Stimulated activated memory B cell treated with anti-CD40 and anti-IgM and Interleukin-4, amounts not matched to agents 10 μg/mL and 1 μg/mL and 100 μg/mL, for 72 hours (primary cell): ENCODE measurements at places on chromosomes 7 and 10.

DNA sequence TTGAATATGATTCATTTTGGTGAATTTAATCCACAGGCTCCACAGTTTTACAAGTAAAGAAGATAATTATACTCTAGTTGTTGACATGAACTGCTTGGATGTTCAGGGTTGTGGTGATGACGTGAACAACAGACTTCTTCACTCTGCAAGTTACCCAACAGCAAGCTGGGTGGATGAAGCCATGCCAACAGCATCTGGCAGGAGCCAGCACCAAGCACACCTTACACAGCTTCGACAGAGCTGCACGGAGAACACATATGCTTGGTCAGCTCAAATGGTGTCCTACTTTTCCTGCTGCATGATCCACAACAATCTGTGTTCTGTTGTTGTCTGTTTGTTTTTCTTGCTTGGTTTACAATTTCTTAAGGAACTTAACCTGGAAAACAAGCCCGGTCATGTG is 9.8 kb downstream of the NOD1 start:
- ATAC-seq = no peak

GRCh38 chr10:128295003-128295402 is 168.8 kb upstream of the MKI67 start:
- no peak for ATAC-seq

DNA sequence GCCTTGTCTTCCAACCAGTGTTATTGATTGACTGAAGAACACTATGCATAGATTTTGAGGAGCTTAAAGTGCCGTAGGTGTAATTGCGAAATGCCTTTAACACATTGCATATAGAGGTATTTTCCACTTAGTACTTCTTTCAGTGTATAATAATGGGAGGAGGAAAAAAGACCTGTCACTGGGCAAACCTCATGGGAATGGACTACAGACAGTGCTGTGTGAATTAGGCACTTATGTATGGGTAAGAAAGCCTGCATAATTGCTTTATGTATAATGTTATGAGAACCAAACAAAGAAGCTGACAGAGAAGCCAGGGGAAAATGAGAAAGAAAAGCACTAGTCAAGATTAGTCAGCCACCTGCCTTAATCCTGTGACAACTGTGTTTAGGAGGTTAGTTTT is 12.4 kb upstream of the SCRN1 start:
- ATAC-seq = no peak

DNA sequence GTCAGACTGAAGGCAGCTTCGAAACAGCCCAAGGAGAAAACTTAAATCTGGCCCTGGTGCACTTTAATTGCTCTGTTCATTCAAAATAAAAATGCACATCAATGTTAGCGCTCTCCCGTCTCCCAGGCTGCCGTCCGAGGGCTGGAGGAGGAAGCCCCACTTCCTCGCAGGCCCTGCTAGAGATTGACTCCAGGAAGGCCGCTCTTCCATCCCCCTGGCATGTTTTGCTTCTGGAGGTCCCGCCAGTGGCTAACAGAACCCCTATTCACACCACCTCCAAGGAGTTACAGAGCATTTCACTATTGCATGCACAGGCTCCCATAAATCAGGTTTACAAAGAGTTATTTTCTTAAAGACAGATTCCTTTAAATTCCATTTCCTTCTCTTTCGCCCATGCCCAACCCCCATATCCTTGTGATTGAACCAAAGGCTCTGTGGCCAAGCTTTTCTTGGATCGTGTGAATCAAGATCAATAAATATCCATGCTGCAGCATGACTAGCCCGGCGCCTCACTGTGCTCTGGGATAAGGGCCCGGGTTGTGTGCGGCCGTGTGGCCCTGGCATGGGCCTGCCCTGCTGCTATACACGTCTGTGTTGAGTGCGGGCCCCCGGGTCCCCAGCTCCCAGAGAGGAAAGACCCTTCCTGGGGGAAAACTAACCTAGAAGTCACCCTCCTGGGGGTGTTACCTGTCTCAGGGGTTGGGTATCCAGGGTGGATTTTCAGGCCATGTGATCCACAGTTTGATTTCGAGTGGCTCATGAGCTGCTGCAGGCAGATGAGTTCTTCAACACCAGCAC is 118.7 kb upstream of the GDF10 start:
- no peak for ATAC-seq

DNA sequence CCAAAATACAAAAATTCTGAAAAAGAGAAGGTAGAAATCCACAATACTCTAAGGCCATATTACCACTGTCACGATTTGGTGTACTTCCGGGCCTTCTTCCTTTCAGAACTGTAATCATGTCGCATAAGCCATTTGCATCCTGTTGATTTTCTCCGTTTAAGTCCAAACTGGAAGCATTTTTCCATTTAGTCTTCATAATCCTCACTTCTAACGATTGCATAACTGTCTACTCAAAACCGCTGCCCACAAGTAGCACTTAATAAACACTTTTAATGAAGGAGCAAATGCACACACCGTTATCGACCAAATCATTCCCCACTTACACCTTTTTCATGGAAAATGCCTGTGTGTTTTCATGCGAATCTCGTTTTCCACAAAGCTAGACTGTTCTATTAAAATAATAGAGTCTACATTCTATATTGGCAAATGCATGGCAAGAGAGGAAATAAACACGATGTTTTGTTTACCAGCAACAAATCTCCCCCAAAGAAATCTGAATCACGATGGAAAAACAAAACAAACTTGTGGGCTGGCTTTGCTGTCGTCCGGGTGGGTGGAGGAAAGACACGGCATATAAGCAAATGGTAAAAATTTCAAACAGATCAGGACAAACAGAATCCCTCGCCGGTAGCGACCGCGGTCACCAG is 1.0 kb downstream of the ATE1 start:
- no peak for ATAC-seq

GRCh38 chr7:120740348-120740747 is 117.6 kb downstream of the TSPAN12 start:
- ATAC-seq = no peak

- ATAC-seq = peak; percentile 48
Measured at GRCh38 chr7:26688936-26689506, 175.4 kb downstream of the SKAP2 start.

DNA sequence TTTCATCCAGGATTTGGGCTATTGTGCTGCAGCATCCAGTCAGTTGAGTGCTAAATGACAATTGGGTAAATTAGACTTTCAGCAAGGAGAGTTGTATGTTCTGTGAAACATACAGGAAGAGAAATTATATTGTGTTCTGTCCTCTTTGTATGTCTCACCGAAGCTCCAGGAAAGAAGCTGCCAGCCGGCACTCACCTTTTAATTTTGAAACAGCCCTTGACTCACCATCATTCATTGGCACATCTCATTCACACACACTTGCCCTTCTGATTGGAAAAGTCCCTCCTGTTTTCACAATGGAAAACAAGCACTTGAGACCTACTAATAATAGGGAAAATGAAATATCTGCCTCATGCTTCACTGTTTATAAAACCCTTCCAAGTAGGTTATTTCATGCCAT is 495.6 kb downstream of the RPS24 start:
- no peak for ATAC-seq

DNA sequence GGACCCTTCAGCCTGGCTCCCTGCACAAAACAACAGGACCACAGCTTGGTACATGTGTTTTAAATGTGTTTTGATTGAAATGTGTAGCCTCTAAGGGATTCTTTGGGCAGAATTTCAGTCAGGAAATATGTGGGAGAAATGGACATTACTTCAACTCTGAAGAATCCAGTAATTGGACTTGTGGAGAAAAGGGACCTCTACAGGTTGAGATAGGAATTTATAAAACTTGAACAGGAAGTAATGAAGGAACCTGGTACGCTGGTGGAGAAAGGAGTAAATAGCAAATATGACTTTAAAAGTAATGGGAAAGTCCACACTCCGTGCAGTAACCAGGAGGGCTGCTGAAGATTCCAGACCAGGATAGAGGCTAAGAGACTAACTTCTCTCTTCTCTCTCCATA is 220.5 kb downstream of the LHFPL3 start:
- no peak for ATAC-seq

DNA sequence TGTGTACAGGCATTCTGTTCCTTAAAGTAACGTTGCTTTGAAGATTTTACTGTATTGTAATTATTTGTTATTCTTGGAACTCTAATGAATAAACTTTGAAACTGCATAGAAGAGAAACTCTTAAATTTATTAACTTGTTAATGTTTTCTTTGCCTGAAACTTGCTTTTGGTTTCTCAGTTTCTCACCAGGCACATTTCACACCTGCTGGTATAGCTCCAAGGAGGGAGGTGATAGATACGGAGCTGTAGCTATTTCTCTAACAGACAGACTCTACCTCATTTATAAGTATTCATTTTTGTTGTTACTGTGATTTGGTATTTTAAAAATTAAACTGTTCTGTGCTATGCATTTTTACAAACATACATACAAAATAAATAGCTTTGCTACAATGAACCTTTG is 32.7 kb downstream of the R3HCC1L start:
- ATAC-seq = no peak

DNA sequence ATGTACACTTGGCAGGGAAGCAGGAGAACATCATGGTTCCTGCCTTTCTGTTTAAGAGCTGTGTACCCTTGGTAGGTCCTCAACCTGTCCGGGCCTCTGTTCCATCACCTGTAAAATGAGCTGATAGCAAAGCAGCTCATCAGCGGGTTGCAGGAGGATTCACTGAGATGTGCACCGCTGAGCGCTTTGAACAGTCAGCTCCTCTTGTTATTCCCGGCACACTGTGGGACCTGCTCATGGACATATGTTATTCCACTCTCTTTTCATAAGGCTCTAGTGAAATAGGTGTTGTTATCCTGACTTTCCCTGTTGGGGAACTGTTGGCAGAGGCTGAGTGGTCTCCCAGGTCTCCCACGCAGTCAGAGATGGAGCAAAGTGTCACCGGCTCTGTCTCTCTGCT is 497.5 kb upstream of the ZMIZ1 start:
- no peak for ATAC-seq

GRCh38 chr10:43110338-43111071 is 27.7 kb upstream of the CSGALNACT2 start:
- no peak for ATAC-seq

DNA sequence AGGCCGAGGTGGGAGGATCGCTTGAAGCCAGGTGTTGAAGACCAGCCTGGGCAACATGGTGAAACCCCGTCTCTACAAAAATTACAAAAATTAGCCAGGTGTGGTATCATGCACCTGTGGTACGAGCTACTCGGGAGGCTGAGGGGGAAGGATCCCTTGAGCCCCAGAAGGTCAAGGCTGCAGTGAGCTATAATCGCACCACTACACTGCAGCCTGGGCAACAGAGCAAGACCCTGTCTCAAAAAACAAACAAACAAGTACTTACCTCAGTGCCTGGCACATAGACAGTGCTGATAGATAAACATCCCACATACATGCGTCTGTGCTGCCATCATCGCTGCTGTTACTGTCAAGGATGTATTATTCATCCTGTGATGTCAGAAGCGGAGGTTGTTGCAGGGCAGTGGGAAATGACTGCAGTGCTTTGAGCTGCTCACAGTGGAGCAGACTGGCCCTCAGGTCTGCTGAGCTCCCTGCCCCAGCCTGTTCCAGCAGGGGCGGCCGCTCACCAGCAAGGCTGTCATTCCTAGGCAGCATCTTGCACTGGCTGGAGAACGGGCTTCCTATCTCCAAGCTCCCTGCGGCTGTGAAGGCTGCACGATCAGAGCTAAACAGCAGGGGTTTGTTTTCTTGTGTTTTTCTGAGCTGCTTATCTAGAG is 18.6 kb downstream of the FOXK1 start:
- ATAC-seq = no peak

GRCh38 chr7:150390205-150390604 is 11.1 kb downstream of the ZNF775 start:
- ATAC-seq = no peak

DNA sequence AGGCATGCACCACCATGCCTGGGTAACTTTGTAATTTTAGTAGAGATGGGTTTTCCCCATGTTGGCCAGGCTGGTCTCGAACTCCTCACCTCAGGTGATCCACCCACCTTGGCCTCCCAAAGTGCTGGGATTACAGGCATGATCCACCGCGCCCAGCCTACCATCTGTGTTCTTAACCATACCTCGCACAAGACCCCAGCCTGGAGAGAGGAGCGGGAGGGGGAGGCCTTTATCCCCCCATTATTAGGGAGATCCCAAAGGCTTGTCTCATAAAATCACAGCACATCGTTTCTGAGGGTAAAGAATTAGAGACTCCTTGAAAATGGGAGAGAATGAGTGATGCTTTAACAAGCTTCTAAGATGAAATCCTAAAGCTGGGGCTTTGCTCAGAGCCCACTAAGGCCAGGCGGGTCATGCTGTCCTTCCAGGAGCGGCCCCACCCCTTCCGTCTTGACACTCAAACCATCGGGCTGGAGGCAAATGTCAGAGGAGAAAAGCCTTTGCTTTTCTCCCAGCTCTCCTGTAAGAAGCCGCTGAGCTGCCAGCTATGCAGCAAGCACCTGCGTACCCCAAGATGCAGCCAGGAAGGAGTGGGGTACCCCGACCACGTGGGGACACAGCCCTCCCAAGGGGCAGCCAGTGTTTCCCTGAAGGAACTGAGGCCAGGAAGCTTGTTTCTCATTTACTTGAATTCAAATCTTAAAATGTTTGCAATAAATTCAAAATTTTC is 339.7 kb downstream of the PTPRN2 start:
- no peak for ATAC-seq

DNA sequence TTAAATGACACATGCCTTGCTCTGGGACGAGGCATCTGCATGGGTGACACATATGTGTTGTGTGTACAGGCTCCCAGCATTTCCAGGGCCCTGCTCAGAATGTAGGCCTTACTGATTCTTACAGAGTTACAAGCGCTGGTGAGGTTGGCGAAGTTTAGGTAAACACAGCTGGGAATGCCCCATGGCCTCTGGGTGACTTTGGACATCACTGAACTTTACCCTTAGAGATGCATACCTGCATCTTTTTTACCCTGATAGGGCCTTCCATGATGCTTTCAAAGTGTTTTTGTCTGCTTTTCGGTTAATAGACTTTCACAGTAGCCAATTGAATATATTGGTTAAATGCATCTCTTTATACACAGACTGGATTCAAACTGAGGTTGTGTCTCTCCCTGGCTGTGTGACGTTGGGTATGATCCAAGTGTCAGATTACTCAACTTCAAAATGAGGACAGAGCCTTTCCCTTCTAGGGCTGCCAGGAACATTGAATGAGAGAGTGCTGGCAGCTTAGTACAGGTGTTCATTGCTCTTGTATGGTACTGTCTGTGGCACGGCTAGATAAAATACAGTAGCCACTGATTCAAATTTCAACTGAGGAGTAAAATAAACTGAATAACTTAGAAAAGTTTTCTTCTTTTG is 29.5 kb downstream of the EGFR start:
- no peak for ATAC-seq

- ATAC-seq = peak; percentile 28
Measured at GRCh38 chr7:117323851-117324711, 1.2 kb upstream of the WNT2 start.

DNA sequence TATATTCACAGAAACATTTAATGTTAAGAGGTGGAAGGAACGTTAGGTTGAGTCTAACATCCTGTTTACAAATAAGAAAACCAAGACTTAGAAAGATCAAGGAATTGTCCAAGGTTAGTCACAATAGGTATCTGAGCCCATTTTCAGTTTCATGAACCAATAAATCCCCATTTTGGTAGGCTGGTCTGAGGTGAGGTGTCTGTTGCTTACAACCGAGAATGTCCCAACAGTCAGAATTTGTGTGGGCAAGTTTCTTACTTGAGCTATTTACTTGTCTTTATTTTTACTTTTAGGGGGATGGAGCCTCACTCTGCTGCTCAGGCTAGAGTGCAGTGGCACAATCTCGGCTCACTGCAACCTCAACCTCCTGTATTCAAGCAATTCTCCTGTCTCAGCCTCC is 23.6 kb downstream of the PANK1 start:
- no peak for ATAC-seq
